ENCODE measurements at places on chromosomes 3 and 15.

DNA sequence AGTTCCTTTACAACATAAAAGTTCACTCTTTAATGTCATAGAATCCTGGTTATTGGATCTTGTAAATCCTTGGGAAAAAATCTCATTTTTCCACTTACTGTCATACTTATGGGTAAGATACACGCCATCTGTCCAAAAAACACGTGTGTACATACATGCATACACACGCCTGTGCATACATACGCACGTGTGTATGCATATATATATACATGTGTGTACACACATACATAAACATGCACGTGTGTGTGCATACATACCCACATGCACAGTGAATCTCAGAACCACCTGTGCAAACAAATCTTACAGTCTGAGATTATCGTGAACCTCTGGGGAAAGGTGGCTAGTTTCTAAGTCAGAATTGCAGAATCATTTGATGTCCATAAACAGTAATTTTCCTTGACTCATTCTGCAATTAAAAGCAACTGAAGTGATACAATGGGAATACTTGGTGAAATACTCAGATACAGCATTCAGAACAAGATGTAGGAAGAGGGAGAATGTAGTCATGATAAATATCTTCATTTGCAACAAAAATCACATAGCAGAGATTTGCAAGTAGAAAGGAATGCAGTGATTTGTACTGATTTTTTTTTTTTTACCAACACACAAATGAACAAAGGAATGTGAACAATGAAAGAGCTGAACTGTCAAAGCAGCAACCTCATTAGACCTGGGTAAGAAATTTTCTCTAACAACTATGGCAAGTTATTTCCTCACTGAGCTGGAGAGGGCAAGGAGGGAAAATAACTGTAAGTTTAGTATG, 160.6 kb upstream of the POU1F1 start:
- no peak for DNase-seq

DNA sequence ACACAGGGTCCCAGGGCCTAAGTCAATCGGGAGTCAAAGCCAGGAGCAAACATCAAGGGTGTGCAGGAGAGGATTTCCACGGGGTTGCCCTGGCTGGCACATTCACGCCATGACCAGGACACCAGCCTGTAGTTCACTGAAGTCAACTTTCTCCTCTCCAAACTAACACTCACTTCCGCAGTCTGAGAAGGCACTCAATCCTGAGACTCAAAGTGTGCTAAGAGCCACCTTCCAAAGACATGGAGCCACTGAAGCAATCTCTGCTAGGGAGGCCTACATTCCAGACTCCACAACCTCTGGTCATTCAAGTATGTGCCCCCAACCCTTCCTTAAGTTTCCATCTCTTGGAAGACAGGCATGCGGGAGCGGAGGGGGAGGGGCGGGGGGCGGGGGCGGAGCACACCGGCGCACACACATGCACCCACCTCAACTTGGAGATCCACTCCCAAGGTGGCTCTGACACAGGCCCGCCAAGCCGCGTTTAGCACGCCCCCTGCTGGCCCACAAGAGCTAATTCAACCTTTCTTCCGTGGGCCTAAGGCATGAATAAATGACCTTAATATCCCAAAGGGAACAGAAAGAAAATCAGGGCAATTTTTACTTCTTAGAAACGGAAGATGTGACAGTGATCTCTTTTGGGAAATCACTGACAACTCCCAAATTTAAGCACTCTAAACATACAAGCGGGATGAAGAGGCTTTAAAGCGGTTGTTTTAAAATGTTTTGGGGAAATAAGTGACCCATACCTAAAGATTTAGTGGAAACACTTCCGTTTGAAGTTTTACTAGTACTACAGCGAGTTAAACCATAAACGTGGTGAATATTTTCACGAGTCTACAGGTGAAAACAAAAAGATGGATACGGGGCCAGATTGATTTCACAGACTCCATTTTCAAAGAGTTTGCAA, 162.5 kb upstream of the CHRNA7 start:
- DNase-seq: peak; percentile 70

- no peak for DNase-seq
Observed at GRCh38 chr3:34107669-34108068, 309.2 kb downstream of the PDCD6IP start.

DNA sequence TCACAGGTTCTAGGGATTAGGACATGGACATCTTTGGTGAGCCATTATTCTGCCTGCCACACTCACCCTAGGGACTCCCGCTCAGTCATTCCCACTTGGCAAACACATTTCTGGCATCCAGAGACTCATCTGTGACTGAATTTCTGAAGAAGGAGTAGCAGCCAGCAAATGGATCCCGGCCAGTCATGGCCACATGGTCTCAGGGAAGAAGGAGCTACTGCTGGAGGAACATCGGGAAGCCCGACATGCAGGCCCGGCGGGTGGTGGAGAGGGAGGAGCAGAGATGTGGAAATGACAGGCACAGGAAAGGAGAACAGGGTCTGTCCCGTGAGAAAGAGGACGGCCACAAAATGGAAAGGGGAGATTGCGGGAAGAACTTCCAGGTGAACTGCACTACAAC, 65.4 kb downstream of the SEMA5B start:
- DNase-seq: peak; percentile 72

GRCh38 chr15:52262364-52262763, 33.2 kb downstream of the MYO5C start:
- DNase-seq: no peak

- no peak for DNase-seq
Observed at GRCh38 chr3:106797461-106797860, 579.8 kb upstream of the CCDC54 start.

DNA sequence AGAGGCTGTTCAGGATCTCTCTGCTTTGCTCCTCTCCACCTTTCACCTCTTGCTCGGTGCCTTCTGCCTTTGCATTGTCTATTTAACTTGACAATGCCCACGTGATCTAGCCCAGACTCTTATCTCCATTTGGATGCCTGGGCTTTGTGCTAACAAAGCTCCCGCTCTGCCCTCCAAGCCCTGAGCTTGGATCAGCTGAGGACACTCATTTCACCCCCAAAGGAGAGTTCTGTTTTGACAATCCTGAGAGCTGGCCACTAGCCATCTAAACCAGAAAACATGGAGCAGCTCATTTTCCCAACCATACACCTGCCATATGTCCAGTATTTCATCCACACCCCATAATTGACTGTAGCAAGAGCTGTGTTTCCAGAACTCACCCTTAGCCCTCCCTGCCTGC, 12.8 kb downstream of the GPR176 start:
- DNase-seq: no peak

DNA sequence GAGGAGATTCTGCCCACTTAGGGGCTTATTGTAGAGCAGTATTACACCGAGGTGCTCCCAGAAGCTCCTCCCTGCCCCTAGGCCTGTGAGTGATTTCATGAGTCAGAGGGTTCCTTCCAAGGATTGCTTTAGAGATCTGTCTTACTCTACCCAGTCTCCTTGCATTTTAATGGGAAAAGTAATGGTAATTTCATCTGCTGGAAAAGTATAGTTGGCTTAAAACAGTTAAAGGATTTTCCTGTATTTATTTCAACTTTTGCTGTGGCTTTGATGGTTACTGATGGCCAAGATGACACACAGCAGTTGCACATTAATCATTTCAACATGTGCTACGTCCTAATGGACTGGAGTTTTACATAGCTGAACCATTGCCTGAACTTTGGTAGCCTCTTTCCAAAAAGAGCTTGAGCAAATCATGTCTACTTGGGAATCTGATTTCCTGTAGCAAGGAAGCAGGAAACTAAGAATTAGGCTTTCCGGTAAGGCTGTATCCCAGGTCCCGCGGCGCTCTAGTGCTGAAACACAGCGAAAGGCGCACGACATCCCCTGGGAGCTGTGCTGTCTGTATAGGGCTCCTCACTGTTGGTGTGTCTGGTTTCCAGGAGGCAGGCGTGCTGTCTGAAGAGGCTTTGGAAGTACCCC, 9.2 kb upstream of the PGPEP1L start:
- no peak for DNase-seq

- no peak for DNase-seq
Observed at GRCh38 chr3:157170861-157171260, 10.9 kb upstream of the CCNL1 start.

DNA sequence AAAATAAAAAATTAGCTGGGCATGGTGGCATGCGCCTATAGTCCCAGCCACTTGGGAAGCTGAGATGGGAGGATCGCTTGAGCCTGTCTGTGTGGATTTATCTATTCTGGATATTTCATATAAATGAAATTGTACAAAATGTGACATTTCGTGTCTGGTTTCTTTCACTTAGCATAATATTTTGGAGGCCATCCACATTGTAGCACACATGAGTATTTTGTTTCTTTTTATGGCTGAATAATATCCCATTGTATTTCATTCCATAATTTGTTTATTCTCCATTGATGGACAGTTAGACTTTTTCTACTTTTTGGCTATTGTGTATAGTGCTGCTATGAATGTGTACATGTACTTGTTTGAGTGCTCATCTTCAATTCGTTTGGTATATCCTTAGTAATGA, 52.9 kb upstream of the DYNC1LI1 start:
- no peak for DNase-seq

- DNase-seq: no peak
Observed at GRCh38 chr3:158794936-158795518, 6.8 kb upstream of the MFSD1 start.

DNA sequence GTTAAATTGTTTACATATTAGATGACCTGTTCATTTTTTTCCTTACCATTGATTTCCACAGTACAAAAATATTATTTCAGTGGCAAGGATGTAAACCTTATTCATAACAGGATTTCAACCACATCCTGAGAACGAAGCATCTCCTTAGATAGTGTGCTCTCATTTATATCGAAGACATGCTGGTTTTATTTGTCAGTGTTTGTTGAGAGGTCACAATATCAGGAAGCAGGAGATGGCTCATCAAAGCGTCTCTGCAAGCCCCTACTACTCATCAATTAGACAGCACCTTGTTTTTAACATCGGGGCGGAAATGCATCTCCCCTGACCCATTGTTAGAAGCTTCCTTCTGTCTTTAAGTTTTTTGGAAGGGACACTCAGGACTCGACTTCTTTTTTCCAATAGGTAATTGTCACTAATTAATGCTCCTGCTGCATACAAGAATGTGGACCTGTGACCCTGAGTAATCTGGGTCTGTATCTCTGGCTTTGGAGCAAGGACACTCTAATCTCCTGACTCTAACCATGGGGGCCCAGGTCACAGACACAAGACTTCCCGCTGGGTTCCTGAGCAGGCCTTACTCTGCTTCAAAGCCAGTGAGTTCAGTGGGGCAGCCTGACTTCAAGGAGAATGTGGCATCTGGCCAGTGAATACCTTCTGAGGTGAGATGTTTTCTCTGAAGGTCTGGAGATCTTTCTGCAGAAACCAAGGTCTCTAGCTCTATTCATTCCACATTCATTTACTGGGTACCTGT, 50.3 kb downstream of the MECOM start:
- no peak for DNase-seq

GRCh38 chr15:61173899-61174689, 55.0 kb downstream of the RORA start:
- no peak for DNase-seq

DNA sequence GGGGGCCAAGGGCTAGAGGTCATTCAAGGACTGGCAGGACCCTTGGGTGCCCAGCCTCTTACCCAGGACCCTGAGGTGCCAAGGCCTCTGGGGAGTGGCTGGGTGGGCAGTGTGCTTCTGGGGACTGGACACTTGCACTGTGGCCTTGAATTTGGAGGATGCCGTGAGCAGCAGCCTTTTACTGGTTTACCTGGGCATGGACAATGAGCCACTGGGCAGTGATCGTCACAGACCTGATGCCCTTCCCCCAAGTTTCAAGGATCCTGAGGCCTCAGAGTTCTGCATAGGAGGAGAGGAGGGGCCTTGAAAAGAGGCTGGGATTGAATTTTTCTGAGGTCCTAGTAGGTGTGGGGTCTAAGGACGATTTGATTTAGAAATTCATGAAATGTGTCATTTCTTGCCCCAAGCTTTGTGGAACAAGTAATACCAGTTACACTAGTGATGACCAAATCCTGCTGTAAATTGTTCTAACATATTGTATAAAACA, 146.1 kb upstream of the TPM1 start:
- no peak for DNase-seq

DNA sequence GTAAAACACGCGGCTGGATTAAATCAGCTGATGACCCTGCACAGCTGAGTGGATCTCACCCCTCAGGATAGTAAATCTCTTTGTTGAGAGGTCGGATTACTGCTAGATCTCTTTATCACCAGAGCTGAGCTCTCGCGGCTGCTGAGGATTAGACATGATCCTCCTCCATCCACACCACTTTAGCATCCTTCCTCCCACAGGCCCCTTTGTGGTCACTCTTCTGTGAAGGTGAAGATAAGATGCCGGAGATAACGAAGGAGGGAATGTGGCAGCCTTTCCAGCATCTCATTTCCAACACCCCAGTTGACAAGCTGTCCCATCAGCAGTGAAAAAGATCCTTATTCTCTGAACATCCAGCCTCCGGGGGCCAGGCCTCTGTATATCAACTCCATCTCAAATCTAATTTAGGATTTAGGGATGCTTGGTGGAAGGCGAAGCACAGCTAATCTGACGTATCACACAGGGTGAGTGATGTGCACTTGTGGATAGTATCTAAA, 47.5 kb upstream of the SELENOK start:
- no peak for DNase-seq

GRCh38 chr3:186458306-186459107, 85.7 kb downstream of the CRYGS start:
- no peak for DNase-seq

DNA sequence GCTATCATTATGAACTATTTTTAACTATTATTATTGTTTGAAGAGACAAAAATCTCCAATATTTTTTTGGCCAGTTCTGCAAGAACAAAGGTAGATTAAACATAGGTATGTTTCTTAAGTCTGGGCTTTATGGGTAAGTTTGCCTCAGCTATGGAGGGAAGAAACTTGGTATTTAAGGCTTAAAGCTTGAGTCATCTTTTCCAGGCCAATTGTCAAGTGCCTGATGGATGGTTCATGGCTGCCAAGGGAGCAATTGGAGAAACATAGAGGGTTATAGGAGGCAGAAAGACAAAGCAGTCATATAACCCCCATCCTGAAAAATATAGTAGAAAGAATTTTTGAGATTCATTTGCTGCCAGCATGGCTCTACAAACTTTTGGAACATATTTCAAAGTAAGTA, 7.2 kb upstream of the STAC start:
- no peak for DNase-seq

DNA sequence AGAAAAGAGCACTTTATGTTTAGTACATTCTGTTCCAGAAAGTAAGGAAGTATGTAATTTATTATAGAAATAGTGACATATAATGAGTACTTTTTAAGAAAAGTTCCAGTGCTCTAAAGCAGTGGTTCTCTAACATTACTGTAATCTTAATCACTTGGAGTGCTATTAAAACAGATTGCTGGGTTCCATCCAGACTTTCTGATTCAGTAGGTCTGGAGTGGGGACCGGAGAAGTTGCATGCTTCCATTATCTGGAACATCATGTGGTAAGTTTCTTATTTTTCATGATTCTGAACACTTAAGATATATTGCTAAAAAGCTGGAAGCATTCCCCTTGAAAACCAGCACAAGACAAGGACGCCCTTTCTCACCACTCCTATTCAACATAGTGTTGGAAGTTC, 47.5 kb upstream of the ARL14 start:
- DNase-seq: no peak
